ENCODE measurements at places on chromosomes 1 and 21.

DNA sequence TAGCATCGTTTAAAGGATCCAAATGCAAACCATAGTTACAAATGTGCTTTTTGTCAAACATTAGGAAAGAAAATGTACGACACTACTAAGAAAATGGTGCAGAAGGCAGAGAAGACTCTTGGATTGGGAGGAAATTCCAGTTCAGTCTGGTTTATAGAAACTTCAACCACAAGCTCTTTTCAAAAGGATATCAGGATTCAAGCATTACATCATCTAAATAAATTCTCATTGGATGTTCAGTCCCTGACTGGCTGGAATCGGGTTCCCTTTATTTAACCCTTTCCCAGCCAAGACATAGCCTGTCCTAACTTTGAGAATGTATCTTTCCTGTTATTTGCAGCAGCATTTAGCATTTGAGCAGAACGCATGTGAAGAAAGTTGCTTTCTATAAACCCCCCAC is 184.6 kb downstream of the LMO4 start:
- no peak for DNase-seq

- DNase-seq: no peak
Measured at GRCh38 chr1:241590719-241591118, 49.5 kb downstream of the CHML start.

GRCh38 chr1:31930836-31931592 is 7.2 kb downstream of the PTP4A2 start:
- DNase-seq: no peak

GRCh38 chr1:119188926-119189325 is 48.5 kb upstream of the WARS2 start:
- no peak for DNase-seq

GRCh38 chr1:150249936-150250335 is 7.6 kb upstream of the CA14 start:
- DNase-seq: no peak

DNA sequence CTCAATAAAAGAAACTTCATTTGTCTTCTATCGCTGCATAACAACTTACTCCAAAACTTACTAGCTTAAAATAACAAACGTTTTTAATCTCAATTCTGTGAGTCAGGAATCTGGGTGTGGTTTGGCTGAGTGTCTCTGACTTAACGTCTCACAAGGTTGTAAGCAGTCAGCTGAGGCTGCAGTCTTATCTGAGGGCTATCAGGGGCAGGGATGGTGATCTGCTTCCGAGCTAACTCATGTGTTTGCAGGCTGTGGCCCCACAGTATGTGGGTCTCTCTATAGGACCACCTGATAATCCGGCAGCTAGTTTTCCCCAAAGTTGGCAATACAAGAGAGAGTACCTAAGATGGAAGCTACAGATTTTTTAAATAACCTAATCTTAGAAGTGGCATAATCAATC is 234.2 kb upstream of the FGGY start:
- DNase-seq: no peak

- no peak for DNase-seq
Measured at GRCh38 chr1:40076895-40077312, 20.1 kb downstream of the PPT1 start.

DNA sequence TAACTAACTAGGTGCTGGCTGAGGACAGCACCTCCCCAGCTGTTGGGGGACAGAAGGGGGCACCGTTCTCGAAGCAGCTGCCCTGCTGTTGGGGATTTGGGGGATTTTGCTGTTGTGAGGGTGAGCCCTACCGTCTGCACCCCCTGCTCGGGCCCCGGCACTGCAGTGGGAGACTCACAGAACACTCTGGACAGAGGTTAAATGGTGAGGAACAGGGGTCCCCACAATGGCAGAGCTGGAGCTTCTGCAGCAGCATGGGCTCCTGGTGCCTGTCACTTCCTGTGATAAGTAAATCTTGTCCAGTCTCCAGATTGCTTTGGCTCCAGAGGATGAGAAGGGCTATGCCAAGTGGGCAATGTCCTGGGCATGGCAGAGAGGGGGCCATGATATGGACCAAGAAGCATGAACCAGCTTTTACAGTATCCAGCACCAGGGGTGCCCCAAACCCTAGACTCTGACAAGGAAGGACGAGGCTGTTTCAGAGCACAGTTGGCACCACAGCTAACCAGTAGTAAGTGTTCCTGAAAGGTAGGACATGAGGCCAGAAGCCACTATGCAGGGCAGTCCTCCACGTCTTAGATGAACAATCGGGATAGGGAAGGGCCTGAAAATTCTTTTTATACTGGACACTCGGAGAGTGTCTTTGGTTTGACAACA is 365.1 kb upstream of the VAMP3 start:
- DNase-seq: no peak

DNA sequence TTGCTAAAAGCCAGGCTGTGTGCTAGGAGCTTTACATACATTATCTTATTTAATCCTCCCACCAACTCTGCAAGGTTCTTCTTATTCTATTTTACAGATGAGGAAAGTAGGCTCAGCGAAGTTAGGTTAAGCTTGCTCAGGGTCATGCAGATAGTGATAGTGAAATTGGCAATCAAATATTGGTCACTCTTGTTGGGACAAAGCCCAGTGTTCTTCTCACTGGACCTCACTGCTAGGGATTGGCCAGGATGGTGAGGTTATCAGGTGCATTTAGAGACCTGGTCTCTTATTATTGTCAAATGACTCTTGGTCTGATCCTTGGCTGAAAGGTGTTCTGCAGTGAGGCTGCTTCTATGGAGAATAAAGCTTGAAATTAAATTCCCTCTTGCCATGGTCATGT is 145.1 kb downstream of the CNIH3 start:
- DNase-seq: no peak

GRCh38 chr1:3349968-3350299 is 104.5 kb upstream of the ARHGEF16 start:
- no peak for DNase-seq

DNA sequence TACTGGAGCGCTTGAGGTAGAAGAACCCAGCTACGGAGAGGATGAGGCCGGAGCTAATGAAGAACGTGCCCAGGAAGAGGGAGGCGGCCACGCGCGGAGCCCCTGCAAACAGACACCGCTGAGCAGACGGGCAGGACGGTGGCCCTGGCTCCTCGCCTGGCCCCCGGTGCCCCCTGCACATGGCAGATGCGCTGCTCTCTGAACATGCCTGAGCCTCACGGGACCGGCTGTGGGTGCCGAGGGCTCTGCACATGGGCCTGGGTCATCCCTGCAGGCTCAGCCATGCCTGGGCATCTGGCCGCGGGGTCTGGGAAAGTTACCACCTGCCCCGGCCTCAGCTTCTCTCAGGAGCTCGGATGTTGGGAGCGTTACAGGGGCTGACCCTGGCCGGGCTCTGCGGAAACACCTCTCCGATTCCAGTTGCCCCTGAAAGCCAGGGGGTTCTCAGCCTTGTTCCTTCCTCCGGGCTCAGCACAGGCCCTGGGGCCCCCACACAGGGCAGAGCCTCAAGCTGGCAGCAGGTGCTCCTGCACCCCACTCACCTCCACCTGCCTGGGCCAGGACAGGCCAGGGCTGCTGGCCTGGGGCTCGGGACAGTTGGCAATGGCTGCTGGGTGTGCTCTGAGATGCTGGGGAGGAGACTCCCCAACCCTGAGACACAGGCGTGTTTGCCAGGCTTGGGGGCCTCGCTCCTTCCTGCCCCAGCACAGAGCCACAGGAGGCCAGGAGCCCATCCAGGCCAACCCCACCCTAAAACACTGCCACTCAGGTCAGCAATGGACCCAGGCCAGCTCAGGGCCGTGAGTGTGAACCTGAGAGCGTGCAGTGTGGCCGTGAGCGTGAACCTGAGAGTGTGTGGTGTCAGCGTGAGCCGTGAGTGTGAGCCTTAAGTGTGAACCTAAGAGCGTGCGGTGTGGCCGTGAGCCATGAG is 12.1 kb upstream of the RNF223 start:
- DNase-seq: no peak

DNA sequence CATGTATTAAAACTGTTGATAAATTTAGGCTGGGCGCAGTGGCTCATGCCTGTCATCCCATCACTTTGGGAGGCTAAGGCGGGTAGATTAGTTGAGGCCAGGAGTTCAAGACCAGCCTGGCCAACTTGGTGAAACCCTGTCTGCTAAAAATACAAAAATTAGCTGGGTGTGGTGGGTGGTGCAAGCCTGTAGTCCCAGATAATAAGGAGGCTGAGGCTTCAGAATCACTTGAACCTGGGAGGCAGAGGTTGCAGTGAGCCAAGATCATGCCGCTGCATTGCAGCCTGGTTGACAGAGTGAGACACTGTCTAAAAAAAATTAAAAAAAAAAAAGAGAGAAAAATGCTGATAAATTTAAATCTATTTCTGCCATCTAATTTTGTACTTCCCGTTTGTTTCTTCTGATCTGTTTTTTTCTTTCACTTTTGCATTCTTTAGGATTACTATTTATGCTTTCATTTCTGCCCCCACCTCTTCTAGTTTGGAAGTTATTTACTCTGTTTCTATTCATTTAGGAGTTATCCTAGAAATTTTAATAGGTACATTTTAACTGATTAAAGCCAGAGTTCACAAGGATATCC is 3.2 kb upstream of the DENND1B start:
- DNase-seq: no peak

DNA sequence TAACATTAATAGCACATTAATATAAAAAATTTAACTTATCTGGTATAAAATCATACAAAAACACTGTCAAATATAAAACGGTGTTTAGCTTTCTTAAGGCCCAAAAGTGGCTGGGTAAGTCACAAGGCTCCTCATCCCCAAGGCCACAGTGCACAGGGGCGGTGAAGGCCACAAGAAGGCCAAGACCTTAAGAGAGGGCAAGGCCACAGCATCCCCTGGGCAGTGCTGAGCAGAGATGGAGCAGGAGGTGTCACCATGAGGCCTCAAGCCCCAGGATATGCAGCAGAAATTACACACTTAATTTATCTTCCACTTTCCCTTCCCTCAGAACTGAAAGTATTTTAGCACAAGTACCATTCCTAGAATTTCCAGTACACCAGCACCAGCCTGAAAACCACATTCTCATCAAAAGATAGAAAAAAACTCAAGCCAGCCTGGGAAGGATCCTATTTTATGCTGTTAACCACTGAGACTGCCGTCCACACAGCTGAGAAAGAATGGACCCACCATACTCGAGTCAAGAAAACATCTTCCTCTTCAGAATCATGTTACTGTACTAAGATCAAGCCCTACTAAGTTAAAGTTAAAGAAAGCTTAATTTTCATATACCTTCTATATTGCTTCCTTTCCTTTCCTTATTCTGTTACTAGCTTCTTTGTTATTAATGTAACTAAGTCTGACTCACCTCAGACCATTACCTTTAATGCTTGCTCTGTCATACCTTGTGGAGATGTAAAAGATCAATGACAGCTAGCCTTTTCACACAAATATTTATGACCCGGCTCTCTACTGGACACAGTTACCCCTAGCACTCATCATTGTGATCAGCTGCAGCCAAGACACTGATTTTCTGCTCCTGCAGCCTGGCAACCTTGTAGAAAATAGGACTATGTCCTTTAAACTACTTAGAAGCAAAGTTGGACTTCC is 26.4 kb upstream of the FMO1 start:
- DNase-seq: no peak

DNA sequence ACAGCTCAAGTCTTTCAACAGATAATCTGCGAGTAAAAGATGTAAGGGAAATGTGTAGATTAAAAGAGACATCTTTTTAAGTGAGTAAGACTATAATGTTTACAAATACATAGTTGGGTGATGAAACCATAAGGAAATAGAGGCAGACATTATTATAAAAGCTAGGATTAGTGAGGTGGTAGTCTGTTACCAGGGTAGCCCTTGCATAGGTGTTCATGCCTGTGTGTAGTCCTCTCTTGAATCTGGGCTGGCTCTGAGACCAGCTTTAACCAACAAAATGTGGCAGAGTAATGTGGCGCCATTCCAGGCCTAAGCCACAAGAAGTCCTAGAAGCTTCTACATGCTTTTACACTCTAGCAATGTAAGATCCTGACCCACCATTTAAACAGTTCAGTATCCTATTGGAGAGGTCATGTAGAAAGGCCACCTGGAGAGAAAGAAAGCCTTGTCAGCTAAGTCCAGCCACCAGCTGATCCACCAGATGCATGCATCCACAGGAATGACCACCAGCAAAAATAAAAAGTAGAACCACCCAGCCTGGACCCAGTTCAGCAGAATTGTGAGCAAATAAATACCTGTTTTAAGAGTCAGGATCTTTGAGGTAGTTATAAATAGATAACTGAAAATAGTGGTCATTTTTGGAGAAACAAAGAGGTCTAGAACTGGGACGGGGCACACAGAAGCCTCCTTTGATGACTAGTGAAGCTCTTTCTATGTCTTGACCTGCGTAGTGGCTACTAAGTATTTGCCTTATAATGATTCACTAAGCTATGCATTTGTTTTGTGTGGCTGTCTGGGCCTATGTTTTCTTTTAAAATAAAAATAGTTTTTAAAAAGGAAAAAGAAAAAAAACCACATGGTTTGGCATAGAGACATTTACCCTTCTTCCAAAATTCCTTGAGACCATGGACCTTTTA is 8.1 kb downstream of the NIBAN1 start:
- DNase-seq: no peak

- DNase-seq: peak; percentile 70
Measured at GRCh38 chr1:52632732-52633290, at the start of gene SHISAL2A. SHISAL2A (plus strand) TSS chr1:52633168; CDS start chr1:52633494, 326 bp downstream.

- no peak for DNase-seq
Measured at GRCh38 chr1:53293123-53293522, 34.7 kb downstream of the LRP8 start.
